AG08396 (cell line): ENCODE measurements at places on chromosomes 5 and 9.

DNA sequence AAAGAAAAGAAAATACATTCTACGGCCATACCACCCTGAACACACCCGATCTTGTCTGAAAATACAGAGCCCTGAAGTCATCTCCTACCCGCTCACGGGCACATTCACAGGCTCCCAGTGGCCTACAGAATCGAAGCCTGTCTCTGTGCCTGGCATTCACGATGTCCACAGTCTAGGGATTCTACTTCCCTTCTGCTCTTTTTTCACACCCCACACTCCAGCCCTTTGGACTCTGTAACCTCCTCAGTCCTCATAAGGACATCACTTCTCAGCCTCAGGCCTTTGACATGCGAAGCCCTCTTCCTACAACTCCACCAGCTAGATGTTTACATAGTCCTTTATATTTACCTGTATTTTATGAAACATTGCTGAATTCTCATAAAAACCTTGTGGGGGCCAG, 77.8 kb downstream of the CSNK1A1 start:
- DNase-seq = no peak

- peak; percentile 66 for DNase-seq
Measured at GRCh38 chr5:39775086-39775796, 350.5 kb upstream of the DAB2 start.

DNA sequence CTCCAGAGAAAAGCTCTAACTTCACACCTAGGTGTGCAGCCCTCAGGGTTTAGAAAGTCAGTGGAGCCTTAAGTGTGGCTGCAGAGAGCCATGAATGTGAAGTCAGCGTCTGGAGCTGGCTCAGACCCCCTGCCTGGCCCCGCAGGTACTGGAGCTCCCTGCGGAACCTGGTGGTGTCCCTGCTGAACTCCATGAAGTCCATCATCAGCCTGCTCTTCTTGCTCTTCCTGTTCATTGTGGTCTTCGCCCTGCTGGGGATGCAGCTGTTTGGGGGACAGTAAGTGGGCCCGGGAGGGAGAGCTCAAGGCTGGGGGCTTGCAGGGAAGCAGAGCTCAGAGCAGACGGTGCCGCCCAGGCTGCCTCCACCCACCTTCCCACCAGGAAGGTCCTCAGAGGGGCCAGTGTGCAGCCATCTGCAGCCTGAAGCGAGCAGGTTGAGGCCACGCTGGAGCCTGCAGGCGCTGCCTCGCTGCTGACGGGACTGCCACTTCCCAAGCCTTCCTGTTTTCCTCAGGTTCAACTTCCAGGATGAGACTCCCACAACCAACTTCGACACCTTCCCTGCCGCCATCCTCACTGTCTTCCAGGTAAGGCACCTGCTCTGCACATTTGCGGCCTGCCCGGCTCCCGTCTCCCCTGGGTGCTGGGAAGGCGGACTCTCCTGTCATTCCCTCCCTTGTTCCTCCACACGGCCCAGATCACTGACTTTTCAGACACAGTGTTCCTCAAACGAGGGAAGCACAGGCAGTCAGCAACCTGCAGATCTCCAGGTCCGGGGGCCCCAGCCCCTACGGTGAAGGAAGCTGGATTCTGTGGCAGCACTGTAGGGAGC, 108.9 kb downstream of the CACNA1B start:
- no peak for DNase-seq

DNA sequence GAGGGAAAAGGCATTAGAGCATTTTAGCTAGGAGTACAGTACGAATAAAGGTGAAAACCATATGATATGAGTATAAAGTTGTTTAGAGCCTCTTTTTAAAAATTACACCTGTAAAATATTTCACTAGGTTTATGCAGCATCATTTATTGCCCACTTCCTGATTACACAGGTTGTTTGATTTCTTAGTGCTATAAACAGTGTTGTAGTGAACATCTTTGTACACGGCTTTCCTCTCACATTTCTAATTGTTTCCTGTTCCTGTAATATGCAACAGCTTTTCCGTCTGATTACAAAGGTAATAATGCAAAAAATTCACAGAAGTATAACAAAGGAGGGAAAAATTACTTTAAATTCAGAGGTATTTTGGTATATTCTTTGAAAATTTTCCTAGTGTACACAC, 13.0 kb downstream of the STOM start:
- no peak for DNase-seq

DNA sequence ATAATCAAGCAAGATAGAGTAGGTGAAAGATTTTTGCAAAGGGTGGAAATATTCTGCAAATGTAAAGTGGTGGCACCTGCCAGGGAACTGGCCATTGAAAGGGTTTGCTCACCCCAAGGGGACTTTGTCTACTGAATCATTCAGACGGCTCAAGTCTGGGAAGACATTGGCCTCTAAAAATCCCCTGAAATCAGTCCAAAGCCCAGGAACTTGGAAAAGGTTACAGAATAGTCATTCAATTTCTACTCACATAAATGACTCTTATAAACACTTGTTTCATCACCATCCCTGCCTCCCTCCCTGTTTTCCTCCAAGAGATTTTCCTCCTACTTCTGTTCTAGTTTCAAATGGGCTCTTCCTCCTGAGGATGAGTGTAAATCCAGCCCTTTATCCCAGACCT, 28.5 kb downstream of the ZNF366 start:
- no peak for DNase-seq

DNA sequence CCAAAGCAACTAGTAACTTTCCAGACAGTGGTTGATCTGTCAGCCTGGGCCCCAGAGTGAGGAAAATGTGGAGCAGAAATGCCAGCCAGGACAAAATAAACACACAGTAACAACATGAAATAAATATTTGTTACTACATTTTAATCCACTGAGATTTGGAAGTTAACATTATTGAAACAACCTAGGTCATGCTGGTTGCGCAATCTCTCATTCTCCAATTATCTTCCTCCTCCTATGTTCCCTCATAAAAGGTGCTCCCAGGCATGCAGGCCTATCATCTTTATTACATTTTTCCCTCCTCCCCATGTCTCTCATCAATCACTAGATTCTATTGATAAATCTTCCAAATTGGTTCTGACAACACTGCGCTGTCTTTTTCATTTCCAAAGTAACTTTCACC, 363.1 kb downstream of the HINT1 start:
- no peak for DNase-seq

DNA sequence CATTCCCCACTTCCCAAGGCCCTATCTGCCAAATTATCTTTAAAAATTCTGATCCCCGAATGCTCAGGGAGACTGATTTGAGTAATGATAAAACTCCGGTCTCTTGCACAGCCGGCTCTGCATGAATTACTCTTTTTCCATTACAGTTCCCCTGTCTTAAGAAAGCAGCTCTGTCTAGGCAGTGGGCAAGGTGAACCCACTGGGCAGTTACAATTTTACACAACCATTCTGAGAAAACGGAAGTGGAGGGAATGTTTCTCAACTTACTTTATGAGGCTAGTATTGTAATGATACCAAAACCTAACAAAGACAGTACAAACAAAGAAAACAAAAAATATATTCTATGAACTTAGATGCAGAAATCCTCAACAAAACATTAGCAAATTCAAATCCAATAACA, 100.0 kb downstream of the MCTP1 start:
- no peak for DNase-seq

- no peak for DNase-seq
Measured at GRCh38 chr5:73783828-73784227, 157.8 kb downstream of the ARHGEF28 start.

GRCh38 chr5:35313291-35313690, 83.0 kb upstream of the PRLR start:
- DNase-seq = no peak

- no peak for DNase-seq
Measured at GRCh38 chr5:88144219-88145001, 124.2 kb downstream of the TMEM161B start.

GRCh38 chr5:126869005-126869451, 92.1 kb downstream of the LMNB1 start:
- DNase-seq = peak; percentile 64

- no peak for DNase-seq
Measured at GRCh38 chr9:74524289-74524688, 27.2 kb downstream of the RORB start.

DNA sequence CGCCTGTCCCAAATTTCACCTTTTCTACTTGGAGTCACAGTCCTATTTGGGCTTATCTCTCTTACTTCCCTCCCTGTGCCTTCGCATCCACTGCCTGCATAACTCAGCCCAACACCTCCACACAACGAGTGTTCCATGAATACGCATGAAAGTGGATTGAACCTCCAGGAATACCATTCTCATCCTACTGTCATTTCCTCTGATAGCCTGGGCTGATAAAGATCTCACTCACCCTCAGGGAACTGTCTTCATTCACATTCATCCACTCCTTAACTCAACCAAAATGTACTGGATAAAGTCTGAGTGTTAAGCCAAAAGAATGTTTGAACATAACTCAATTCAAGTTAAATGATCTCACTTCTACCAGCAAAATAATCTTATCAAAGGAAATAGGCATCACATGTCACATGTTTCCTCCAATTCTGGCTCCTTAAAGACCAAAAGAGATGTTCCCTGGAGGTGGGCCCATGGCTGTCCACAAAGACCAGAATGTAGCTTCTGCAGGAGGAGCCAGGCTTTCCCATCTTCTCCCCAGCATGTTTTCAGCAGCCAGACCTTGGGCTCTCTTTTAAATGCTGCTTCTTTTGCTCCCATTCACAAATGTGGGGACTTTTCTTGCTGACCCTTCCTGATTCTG, 28.4 kb upstream of the TRIO start:
- DNase-seq = no peak

DNA sequence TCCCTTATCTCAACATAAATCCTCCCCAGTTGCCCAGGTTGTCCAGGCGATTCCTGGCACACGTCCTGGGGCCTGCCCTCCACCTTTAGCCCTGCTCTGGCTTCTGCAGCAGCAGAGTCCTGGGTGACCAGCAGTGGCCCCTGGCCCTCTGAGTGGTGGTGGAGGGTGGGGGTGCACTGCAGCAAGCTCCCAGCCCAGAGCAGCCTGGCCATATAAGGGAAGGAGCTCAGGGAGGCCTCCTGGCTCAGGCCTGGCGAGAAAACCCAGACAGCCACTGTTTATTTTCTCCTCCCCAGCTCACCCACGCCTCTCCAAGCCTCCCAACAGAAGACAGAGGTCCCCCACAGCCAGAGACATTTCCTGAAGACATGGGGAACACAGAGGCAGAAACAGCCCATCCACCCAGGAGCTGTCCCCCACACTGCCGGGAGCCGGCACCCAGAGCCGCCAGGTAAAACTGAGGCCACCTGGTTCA, 44.7 kb upstream of the IL17B start:
- no peak for DNase-seq

DNA sequence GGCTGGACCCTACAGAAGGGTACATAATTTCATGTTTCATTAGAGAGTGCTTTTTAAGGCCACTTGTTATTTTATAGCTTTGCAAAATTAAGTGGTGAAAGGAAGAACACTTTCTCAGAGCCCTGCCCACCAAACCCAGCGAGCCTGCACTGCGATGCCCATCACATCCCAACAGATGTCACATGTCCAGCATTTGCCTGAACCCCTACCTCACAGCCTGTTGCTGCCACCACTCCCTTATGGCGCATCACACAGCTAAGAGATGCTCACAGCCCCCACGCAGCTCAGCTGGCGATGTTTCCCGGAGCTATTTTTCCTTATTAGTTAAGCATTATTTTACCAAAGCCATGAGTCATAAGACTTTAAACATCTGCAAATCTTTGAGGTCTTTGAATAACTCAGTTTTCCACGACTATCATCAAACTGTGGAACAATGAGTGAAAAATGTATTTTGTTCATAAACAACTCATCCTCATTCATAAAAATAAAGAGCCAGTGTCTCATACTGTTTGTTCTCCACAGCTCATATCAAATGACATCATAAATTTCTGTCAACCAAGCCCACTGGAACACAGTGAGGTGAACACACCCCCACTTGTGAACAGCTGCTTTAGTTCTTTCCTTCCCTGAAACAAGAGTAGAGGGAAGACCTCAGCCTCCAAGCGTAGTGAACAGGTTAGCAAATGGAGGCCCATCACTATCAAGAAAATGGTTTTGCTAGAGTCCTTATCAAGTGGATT, 104.9 kb downstream of the SYK start:
- no peak for DNase-seq

- DNase-seq = no peak
Measured at GRCh38 chr5:151906246-151906645, 18.4 kb downstream of the GLRA1 start.

- DNase-seq = peak; percentile 84
Measured at GRCh38 chr5:137142764-137143605, 356.1 kb downstream of the SPOCK1 start.

DNA sequence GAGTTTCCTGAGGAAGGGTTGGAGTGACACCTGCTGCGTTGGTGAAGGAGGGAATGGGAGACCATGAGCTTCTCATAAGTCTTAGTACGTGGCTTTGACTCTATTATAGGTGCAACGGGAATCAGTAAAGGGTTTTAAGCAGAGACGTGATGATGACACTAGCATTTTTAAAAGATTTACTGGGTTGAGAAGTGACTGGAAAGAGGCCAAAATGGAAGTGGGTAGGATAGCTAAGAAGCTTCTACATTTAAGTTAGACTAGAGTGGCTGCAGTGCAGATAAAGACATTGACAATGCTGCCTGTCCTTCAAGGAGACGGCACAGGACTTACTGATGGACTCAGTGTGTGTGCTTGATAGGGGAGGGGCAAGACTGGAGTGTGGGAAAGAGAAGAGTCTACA, 6.2 kb downstream of the GAPT start:
- no peak for DNase-seq

GRCh38 chr5:43049236-43049635, 9.1 kb upstream of the ANXA2R start:
- no peak for DNase-seq

GRCh38 chr5:84384604-84385575, at the start of gene EDIL3:
Gene EDIL3 (minus strand): TSS chr5:84384880. CDS start chr5:84384374, 506 bp downstream.
- DNase-seq = peak; percentile 9

GRCh38 chr9:87655731-87656130, 70.2 kb upstream of the CTSL start:
- no peak for DNase-seq

DNA sequence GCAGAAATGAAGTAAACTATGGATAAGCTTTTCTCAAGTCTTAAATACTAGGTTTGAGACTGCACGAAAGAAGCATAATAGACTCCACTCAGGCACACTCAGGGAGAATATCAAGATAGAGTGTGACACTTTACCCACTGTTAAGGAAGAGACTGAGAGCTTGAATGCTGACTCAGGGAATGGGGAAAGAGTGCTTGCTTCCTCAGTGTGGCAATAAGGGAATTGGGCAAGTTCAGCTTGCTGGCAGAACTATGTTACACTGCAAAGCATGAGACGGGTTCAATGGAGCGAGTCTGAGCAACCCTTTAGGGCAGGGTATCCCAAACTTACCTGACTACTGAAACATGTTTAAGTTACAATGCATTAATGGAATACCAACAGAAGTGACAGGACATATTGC, 237.7 kb upstream of the MEF2C start:
- no peak for DNase-seq

DNA sequence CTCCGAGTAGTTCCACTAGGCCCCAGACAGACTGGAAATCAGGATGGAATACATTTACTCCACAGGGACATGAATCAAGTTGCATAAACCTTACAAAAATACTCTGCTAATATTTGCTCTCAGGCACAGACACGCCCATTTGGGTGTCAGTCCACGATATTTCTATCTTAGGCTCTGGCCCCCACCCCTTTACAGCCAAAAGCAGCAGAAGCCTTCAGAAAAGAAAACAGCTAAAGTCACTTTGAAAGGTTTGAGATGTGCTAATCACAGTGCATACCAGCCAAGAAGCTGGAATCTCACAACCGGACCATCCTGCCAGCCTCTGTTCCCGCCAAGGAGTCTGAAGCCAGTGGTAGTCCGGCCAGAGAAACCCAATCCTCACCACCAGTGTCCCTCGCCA, 22.6 kb downstream of the PTPN3 start:
- no peak for DNase-seq

- DNase-seq = no peak
Measured at GRCh38 chr5:164184158-164184557, 678.7 kb downstream of the MAT2B start.
